ENCODE measurements at places on chromosomes 6 and 20.

DNA sequence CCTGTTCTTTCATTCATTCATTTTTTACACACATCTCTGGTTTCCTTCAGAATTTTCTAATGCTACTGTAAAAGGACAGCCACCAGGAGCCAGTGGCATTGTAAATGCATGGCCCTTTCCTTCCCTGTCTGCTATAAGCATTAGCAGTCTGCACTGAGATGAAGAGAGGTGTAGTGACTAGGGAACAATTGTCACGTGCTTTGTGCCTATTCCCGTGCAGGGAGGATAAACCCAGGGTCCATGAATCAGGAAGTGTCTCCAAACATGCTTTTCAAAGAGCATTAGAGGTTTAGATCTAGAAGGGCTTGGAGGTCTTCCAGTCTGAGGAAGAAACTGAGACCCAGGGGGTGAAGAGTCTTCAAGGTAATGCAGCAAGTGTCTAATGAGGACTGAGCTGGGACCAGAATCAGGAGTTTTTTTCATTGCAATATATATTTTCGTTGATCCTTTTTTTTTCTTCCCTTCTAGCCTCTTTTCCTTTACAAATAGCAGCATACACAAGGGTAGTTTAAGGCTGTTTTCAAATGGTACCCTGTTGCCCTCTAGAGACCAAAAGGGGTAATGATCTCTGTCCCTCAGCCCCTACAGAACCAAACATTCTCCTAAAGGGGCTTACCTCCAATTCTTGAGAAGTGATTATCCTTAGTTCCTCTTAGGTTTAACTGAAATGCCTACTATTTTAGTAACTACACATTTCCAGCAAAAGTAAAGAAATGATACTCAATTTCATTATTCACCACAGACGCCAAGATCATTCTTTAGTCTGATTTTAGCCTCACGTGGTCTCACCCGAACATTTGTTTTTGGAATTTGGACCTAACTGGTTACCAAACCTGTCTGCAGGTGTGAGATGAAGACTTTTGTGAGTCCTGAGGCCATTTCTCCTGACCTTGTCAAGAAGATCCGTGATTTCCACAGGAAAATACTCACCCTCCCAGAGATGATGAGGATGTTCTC, 6.6 kb downstream of the TRIM15 start:
- peak; percentile 8 for DNase-seq

DNA sequence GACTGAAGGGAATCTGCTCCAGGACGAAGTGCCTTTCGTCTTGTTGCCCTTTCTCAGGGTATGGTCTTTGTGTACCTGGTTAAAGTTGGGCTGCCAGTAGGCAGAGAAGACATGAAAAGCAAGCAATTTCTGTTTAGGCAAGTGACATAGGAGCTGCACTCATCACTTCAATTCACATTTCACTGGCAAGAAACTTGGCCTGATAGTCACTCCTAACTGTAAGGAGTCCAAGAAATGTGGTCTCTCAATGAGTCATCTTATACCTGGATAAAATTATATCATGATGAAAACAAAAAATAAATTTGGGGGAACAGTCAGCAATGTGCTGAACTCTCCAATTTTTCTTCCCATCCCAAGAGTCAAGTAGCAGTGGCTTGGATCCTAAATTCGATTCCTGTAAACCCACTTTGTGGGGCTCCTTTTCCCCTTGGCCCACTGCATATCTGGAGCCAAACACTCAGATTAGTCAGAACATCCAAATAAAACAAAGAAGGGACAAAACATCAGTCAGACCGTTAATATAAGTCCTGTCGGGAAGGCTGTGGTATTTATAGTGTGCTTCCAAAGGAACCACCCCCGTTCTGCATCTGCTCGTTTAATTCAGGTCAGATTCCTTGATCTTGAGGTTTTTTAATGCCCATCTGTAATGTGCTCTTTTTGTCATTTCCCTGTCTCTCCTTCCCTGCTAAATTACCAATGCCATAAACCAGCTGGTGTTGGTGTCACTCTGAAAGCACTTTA, 5.0 kb upstream of the GABRR1 start:
- no peak for DNase-seq

DNA sequence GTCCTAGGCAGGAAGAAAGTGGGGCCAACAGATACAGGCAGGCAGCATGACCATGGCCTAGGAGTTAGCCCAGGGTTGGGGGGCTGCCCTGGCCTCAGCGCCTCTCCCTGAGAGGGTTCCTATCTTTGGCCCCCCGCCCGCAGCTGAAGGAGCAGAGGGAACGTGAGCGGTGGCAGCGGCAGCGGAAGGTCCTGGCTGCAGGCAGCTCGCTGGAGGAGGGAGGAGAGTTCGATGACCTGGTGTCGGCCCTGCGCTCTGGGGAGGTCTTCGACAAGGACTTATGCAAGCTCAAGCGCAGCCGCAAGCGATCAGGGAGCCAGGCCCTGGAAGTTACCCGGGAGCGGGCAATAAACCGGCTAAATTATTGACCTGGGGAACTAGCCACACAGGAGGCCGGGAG, 32.6 kb downstream of the MOCS1 start:
- no peak for DNase-seq

DNA sequence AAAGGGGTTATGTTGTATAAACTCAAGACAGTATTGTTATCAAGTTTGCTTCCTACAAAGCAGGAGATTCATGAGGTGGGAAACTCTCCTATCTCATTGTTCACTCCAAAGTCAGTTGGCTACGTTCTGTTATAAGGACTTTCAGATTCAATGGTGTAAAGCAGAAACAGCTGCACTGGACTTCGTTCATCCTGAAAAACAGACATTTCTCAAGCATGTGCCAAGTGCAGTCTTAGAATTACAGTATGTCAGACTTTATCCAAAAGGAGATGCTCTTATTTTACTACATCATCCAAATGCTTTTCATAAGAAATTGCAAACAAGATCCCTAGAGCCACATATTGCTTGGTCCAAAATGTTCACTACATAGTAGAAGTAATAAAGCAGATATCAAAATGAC, 14.9 kb downstream of the COL21A1 start:
- no peak for DNase-seq

DNA sequence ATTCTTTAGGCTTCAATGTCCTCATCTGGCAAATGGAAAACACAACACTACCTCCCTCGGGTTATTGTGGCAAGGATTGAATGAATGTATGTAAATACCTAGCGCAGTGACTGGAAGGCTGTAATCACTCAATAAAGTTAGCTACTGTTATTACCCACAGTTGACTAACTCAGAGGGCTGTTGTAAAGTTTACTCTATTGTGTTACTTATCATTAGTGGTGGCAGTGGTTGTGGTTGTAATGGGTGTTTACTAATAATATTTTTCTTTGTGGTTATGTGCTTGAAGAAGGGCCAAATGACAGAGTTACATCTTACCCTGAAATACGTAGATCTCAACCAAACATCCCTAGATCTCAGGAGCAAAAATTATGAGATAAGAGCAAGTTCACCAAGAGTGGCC, 42.0 kb upstream of the PXDC1 start:
- DNase-seq, result no peak

DNA sequence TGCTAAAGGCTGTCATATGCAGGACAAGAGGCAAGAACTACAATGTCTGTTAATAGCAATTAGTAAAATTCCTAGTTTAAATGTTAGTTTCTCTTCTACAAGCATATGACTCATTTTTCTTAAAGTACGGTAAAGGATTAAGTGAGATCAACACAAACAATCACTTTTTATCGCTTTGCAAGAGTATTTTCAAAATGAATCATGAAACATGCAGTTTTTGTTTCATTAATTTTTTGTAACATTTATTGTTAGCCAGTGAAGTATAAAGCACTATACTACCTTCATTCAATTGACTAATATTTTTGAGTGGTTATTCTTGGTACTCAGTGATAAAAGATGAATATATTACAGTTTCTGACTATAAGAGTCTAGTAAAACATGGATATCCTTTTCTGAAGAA, 138.6 kb downstream of the AHI1 start:
- DNase-seq, result no peak

- DNase-seq, result no peak
These were observed 109.5 kb upstream of the RAB32 start for GRCh38 chr6:146433881-146434731.

- no peak for DNase-seq
These were observed 18.0 kb upstream of the SLCO4A1 start for GRCh38 chr20:62624325-62624690.

GRCh38 chr6:123802697-123803503, 765 bp upstream of the NKAIN2 start:
- peak; percentile 52 for DNase-seq

DNA sequence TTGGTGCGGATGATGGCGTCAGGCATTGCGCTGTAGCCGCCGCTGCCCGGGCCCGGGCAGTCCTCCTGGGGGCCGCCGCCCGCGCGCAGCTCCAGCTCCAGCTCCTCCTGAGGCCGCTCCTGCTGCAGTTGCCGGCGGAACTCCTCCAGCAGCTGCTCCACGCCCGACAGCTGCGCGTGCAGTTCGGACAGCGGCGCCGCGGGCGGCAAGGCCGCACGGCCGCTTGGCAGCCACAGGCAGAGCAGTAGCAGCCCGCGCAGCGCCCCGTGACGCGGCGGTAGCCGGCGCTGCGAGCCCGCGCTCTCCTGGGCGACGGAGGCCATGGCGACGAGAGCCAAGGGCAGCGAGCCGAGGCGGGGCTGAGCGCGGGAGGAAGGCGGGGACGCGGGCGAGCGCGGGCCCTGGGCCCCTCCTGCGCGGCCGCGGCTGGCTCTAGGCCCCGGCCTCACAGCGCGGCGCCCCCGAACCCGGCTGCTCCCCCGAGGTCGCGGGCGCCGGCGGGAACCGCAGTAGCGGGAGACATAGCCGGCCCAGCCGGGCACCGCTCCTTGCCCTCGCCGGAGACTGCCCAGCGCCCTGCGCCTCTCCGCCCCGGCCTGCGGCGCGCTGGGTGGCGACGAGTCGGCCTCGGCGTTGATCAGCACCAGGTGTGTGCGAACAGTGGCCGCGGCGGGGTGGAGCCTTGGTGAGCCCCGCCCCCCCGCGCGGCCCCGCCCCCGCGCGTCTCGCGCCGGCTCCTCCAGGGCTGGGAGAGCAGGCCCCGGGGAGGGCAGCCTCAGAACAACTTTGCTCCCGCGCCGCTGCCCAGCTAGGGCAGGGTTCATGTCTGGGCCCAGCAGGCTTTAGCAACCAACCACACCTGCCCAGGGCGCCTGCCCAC, at the start of gene LRP11:
Gene LRP11 (minus strand): TSS at position 662 of the 880 bp plus-strand sequence. CDS start 339 bp downstream, at position 323.
- DNase-seq, result peak; percentile 78

DNA sequence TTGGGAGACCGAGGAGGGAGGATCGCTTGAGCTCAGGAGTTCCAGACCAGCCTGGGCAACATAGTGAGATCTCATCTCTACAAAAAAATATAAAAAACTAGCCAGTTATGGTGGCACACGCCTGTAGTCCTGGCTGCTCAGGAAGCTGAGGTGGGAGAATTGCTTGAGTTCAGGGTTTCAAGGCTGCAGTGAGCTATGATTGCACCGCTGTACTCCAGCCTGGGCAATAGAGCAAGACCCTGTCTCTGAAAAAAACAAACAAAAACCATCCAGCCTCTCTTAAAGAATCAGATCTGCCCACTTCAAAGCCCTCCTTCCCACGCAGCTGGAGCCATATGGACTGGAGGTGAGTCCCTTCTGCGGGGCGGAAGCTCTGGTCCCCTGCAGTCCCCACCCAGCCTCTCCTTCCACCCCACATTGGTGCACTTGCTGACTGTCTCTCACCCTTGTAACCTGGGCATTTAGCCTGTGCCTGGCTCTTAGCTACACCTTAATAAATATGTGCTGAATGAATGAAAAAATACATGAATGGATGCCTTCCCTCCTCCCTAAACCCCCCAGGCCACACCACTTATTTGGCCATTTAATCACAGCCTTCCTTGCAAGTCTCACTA, 7.2 kb upstream of the PARD6B start:
- no peak for DNase-seq

DNA sequence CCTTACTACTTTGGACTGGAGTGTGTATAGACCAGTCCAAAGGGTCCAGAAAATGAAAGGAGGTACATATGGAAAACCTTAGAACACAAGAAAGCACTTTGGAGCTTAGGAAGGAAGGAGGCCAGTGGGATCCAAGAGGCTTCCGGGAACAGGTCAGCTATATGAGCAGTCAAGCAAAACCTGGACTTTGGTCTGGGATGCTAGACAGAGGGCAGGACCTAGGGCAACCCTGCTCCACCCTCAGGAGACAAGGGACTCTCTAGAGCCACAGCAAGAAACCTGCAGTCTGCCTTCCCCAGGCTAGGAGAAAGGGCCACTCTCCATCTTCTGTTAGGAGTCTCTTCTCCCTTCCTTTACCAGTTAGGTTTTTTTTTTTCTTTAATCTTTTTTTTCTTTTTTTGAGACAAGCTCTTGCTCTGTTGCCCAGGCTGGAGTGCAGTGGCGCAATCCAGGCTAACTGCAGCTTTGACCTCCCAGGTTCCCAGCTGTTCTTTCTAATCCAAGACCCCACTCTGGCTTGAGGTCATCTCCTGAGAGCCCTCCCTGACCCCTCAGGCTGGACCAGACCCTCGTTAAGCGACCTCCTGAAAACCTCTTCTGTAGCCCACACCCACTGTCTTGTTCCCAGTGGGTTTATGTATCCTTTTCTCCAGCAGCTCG, 4.6 kb downstream of the KCNK5 start:
- DNase-seq, result no peak

GRCh38 chr6:26301638-26302037, 63.4 kb upstream of the BTN3A2 start:
- no peak for DNase-seq

- no peak for DNase-seq
These were observed 137.2 kb downstream of the CDH26 start for GRCh38 chr20:60095456-60095855.

- no peak for DNase-seq
These were observed 190.8 kb upstream of the BMP2 start for GRCh38 chr20:6576726-6577125.

GRCh38 chr6:8624665-8625064, 189.3 kb upstream of the SLC35B3 start:
- no peak for DNase-seq

DNA sequence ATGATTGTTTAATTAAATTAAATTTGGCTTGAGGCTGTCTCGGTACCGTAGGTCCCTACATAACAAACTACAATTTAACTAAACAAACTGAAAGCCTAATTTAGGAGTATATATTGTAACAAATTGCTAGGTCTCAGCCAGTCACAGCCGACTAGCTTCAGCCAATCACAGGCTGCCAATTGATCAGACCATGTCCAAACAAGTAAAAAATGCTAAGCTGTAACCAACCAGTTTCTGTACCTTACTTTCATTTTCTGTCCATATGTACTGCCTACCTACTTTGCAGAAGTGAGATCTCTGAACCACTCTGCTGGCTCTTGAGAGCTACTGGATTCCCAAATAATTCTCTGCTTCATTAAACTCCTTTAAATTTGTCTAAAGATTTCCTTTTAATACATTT, 648.0 kb upstream of the GJE1 start:
- peak; percentile 42 for DNase-seq

DNA sequence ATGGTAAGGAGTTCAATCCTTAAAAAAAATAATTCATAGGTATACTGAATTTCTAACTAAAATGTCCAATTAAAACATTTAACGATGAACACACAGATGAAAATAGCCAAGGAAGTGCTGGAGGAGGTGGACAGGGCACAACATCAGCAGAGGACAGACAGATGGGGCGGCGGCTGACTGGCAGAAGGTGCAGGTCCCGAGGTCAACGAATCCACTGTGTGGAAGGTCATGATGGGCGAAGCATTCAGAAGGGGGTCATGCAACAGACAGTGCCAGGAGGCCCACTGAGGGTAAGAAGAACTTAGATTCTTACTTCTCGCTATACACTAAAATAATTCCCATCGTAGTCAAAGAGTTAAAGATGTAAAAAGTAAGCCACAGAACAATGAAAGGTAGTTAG, 34.2 kb upstream of the FRMD1 start:
- DNase-seq, result no peak

All from activated T-helper 2 cell treated with anti-CD3 and anti-CD28 coated beads, Interferon-gamma antibody, Interleukin-2, Interleukin-4, amounts not matched to agents 10 μg/mL and 5 μg/mL and 100 μg/mL, durations not matched to agents 14 hours and 24 hours and 36 hours (primary cell).